ENCODE measurements at places on chromosomes 4 and X.
A peak's percentile ranks its signal among the peaks of the same experiment; 100 is the strongest.

DNA sequence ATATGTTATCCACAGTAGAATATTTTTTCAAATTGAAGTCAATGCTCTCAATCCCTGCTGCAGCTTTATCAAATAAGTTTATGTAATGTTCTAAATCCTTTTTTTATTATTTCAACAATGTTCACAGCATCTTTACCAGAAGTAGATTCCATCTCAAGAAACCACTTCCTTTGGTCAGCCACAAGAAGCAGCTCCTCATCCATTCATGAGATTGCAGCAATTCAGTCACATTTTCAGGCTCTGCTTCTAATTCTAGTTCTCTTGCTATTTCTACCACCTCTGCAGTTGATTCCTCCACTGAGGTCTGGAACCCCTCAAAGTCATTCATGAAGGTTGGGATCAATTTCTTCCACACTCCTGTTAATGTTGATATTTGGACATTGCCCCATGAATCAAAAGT, 2301.3 kb upstream of the TENM3 start:
- no peak for DNase-seq

- peak; percentile 86 for DNase-seq
Observed at GRCh38 chr4:2462218-2462991, 6.5 kb upstream of the RNF4 start.

GRCh38 chr4:185878633-185879032, 66.6 kb upstream of the SORBS2 start:
- DNase-seq = no peak

DNA sequence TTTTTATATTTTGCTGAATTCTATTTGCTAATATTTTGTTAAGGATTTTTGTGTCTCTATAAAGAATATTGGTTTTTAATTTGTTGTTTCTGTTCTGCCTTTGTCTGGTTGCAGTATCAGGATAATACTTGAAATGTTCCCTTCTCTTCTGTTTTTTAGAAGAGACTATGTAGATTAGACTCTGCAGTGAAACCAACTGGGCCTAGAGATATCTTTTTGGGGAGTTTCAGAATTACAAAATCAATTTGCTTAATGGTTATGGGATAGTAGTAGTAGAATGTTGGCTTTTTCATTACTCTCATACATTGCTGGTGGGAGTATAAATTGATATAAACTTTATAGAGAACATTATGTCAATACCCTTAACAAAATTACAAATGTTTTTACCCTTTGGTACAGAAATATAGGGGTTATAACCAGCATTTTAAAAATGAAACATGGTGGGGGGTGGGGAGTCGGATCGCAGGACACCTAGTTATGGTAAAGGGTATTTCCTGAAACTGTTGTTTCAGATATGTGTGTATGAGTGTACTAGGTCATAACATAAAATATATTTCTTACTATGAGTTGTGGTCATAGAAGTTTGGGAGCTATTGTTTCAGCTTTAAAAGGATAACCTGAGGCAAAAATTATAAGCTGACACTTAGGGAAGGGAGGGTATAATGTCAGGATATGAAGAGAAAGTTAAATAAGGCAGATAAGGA, 29.0 kb downstream of the CLOCK start:
- DNase-seq = no peak

DNA sequence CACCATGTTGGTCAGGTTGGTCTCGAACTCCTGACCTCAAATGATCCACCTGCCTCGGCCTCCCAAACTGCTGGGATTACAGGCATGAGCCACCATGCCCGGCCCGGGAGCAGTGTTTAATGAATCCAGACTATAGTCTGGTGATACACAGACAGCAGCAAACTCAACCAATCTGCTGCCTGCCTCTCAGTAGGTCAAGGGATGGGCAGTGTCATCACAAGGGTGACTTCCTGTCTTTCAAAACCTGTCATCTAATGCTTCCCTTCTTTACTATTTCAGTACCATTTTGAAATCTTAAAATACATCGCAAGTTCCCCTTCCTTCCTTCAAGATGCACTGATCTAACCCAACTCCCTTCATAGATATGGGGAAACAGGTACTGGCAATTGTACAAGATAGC, 8.4 kb downstream of the RPL39 start:
- DNase-seq = no peak

- no peak for DNase-seq
Observed at GRCh38 chr4:126123611-126124325, 809.0 kb downstream of the FAT4 start.

DNA sequence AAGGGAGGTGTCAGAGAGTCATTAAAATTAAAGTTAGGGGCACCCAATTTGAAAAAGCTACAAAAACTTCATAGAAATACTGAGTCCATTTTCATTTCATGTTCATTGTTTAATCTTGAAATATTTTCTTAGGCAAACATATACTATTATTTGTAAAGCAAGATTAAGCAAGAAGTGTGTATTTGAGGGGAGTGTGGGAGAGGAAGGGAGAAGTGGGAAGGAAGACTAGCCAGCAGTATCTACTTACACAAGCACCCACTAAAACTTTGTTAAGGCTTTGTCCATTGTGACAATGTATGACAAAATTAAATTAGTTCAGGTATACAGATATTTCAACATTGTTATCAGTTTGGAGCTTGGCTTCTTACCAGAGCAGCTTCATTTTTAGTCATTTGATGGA, 222.9 kb downstream of the ARHGAP24 start:
- DNase-seq = no peak

- DNase-seq = no peak
Observed at GRCh38 chrX:155070038-155070437, 898 bp downstream of the CMC4 start.

GRCh38 chr4:106762666-106763443, 273.3 kb downstream of the DKK2 start:
- peak; percentile 56 for DNase-seq

- DNase-seq = no peak
Observed at GRCh38 chrX:103877571-103877970, 45.5 kb upstream of the RAB9B start.

DNA sequence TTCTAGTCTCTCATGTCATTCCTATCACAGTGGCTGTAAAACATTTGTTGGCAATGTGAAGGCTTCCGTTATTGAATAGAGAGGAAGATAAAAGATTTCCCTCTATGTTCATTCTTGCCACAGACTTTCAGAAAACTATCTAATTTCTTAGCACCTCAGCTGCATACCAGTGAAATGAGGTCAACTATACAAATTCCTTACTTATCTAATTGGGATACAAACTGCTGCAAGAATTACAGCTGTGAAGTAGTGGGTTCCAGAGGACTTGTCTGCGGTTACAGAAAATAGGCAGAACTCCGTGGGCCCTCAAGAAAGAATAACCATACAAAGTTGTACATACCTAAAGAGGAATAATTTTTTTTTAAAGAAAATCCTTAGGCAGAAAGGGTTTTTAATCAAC, 175.8 kb downstream of the PPP1R2C start:
- no peak for DNase-seq

GRCh38 chr4:151675411-151675971, 85.3 kb downstream of the GATB start:
- DNase-seq = peak; percentile 53

GRCh38 chr4:168622600-168622999, 125.7 kb downstream of the PALLD start:
- DNase-seq = no peak

- DNase-seq = peak; percentile 47
Observed at GRCh38 chr4:7195546-7196287, 3.4 kb downstream of the SORCS2 start.

GRCh38 chr4:149136951-149137620, 678.6 kb downstream of the IQCM start:
- peak; percentile 76 for DNase-seq
